ENCODE measurements at places on chromosomes 12 and 14. TPM values are rescaled to one million over a fixed set of nuclear protein-coding genes. Genes with fewer than 3 reads are reported as not detected.

The TRPV4 gene
- 4.9 TPM for total RNA-seq

The C3AR1 gene
- not detected for total RNA-seq

GRCh38 chr12:52524898-52525591 lies 4.9 kb upstream of the KRT5 start:
- no peaks in the 10 kb centered on the region for H3K4me1 ChIP-seq
- no peaks in the 10 kb centered on the region for H3K27me3 ChIP-seq
- peak; percentile 24 for DNase-seq
- H3K36me3 ChIP-seq: no peaks in the 10 kb centered on the region

The HVCN1 gene
- 5.5 TPM for total RNA-seq

The BCAT1 gene
- total RNA-seq: 244 TPM

- no peaks in the 10 kb centered on the region for H3K4me1 ChIP-seq
- H3K27ac ChIP-seq: no peak overlapping the region
- H3K4me3 ChIP-seq: no peak overlapping the region
- no peaks in the 10 kb centered on the region for H3K27me3 ChIP-seq
Measured at GRCh38 chr14:79161571-79161970, 991.4 kb downstream of the NRXN3 start.

DNA sequence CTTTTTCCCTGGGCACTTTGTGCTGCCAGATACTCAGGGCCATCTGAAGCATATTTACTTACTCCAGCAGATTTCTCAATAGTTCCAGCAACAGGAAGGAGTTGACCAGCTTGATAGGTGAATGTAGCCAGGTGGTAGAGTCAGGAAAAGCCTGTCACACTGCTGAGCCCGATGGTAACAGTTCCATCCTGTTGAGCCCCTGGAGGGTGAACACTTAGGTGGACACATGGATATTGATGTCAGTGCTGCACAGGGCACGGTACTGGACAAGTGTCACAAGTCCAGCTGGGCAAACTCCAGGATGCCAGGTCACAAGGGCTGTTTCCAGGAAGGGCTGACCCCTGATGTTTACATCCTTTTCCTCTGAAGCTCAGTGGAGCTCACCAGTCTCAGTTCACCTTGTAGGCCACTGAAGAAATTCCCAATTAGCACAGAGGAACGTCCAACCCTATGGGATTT lies 2.3 kb upstream of the SMOC1 start:
- DNase-seq: no peak
- no peaks in the 10 kb centered on the region for H3K4me1 ChIP-seq
- H3K27me3 ChIP-seq: peaks cover 9% of the 10 kb centered on the region
- H3K4me3 ChIP-seq: no peak overlapping the region

DNA sequence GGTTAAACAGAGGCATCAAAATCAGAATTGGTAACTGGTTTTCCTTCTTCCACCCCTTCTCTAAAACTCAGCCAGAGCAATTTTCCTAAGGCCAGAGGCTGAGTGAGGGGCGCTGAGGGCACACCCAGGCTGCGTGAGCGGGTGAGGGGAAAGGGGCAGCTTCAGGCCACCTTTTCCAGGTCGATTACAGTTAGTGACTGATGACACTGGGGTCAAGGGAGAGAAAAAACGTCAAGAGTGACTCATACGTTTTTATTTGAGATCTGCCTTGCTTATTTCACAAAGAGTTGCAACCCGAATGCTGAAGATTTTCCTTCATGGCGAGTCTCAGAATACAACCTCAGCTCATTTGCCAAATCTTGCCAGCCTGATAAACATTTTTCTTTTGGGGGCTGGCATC lies 46.7 kb upstream of the EVL start:
- H3K27ac ChIP-seq: no peak overlapping the region
- H3K36me3 ChIP-seq: no peaks in the 10 kb centered on the region
- no peaks in the 10 kb centered on the region for H3K27me3 ChIP-seq
- no peak overlapping the region for H3K4me3 ChIP-seq
- DNase-seq: no peak
